Occipital lobe (tissue), 3 donors: ENCODE measurements at places on chromosomes 4 and X. TPM values are rescaled to one million over a fixed set of nuclear protein-coding genes. Genes with fewer than 3 reads are reported as not detected.

GRCh38 chr4:177093964-177094363 lies 215.7 kb upstream of the NEIL3 start:
- no peak for DNase-seq

DNA sequence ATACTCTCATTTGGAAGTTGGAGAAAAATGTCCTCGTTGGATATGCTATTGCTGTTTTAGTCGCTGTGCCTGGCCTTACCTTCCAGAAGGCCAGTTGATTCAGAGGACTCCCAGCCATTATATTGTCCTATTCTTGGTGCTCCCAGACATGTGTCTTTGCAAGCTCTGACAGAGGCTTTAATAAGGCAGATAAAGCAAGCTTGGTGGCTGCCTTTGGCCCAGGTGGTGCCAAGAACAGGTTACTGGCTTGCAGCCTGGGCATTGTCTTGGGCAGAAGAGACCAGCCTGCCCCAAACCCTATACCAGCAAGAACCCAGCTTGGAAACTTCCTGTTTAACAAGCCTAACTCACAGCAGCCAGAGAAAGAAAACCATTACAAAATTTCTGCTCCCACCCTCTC lies 16.9 kb downstream of the RAI2 start:
- no peak for DNase-seq

DNA sequence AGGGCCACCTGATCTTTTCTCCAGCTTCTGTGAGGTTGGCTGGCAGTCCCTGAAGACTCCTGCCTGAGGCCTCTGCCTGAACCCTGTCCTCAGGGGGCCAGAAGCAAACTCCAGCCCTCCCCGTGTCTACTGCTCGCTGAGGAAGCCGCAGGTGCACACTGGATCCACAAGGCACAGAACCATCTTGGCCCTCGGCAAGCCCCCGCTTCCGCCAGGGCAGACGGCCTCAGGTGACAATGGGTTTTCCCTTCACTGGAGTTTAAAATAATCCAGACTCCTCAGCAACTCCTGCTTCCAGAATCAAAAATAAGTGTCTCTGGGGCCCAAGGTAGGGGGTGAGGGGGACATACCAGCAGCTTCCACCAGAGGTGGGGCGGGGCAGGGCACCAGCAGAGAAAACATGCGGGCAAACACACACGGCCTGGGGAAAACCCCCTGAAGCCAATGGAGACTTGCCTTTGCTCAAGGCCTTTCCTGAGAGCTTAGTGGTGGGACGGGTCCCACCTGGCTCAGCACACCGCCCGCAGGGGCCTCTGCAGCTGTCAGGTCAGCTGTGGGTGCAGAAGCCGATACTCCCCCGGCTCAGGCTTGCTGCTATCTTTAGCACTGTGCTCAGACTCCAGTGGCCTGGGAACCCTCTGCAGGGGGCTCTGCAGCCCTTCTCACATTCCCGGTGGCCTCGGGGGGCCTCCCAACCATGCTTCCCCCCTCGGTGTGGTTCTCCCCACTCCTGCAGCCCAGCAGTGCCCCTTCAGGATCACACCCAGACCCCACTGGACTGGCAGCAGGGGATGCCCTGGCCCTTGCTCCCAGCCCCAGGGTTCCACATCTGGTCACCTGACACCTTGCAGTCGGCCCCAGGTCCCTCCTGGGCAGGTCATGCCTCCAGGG lies 1.9 kb downstream of the MYL5 start:
- DNase-seq, result no peak

DNA sequence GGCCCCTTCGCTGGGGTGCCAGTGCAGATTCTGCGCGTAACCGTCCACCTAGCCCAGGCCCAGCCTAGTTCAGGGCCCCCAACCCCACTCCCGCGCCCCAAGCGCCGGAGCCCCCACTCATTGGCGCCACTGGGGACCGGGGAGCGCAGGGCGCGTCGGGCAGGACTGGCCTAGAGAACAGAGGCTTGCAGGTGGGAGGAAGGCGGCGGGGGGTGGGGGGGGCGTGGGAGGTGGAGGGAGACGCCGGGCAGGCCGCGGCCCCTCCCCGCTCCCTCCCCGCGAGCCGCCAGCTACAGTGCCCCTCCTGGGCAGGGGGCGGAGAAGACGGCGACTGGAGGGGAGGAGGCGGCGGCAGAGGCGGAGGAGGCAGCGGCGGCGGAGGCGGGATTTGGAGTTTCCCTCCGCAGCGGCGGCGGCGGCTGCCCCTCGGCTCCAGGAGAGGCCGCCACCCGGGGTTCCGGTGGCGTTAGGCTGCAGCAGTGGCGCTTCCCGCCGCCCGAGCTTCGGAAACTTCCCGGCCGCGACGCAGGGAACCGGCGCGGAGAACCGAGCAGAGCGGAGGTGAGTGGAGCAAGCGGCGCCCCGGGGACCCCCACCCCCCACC lies 4.8 kb upstream of the DUSP9 start:
- no peak for DNase-seq

The EPHA5 gene
- 198 TPM for total RNA-seq
